Stimulated activated CD4-positive, alpha-beta T cell treated with anti-CD3 and anti-CD28 coated beads, Interleukin-2, amount 100 ng/mL, for 24 hours (primary cell): ENCODE measurements at places on chromosomes 5 and 9.

- no peak for DNase-seq
These were observed 109.7 kb upstream of the ALDH1B1 start for GRCh38 chr9:38282756-38283155.

DNA sequence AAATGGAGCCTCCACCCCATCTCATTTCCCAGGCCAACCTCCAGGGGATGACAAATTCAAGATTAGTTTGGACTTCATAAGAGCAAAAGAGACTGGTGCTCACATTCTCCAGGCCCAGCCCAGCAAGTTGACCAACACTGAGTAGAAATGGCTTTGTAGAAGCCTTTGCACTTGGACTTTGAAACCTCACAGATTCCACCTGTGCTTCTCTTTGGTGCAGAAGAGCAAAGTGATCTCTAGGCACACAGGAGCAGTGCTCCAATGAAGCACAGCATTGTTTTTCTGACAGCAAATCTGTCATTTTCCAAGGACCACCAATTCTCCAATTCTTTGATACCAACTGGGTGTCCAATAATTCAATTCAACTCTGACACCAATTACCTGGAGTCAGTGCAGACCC lies 17.1 kb upstream of the RNF145 start:
- DNase-seq = no peak

- DNase-seq = no peak
These were observed 145.7 kb downstream of the EBF1 start for GRCh38 chr5:158953929-158954534.

DNA sequence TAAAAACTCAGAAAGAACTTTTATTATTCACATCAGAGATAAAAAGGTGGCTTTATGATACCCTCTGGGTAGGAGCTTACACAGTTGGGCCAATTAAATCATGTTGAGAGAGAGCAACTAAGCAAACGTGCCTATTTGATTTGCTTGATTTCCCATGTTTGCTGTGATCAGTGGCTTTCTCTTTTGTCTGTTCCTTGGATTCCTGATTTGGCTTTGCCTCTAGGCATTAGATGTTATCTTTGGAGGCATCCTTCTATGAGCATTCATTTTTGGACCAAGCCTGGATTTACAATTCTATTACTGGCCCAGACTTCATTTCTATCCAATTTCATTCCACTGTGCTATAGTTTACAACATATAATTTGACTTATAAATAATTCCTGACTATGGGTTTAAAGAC lies 35.9 kb downstream of the VCAN start:
- no peak for DNase-seq

GRCh38 chr5:148829734-148830133 lies 3.3 kb downstream of the ADRB2 start:
- DNase-seq = no peak

DNA sequence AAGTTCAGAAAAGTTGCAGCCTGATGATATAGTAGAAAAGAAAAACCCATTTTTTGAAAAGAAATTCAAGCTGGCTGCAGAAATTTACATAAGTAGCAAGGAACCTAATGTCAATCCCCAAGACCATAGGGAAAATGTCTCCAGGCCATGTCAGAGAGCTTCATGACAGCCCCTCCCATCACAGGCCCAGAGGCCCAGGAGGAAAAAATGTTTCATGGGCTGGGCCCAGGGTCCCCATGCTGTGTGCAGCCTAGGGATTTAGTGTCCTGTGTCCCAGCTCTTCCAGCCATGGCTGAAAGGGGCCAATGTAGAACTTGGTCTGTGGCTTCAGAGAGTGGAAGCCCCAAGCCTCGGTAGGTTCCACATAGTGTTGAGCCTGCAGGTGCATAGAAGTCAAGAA lies 220.3 kb downstream of the CSNK1G3 start:
- DNase-seq = no peak

- DNase-seq = no peak
These were observed 326.1 kb downstream of the EDIL3 start for GRCh38 chr5:84058561-84058960.

GRCh38 chr9:133935328-133936005 lies 56.7 kb downstream of the VAV2 start:
- no peak for DNase-seq

GRCh38 chr5:1032551-1033027 lies 24.0 kb downstream of the NKD2 start:
- no peak for DNase-seq

GRCh38 chr9:37997636-37998374 lies 71.2 kb downstream of the SHB start:
- DNase-seq = no peak

- DNase-seq = no peak
These were observed 561.3 kb downstream of the IRX1 start for GRCh38 chr5:4156889-4157288.

DNA sequence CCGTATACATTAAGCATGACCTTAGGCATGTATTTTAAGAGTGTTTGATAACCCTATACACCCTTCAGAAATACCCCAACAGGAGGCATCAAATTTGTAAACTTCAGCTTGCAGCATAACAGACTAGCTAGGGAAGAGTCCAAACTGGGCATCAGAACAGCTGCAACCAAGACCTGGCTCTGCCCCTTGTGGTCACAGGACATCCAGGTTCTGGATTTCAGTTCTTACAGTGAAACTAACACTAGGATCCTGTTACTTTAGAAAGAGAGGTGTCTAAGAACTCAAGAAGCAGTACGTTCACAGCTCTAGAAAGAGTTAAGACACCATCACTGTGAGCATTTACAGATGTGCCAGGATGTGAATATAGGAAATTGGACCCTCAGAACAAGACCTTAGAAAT lies 229.8 kb downstream of the BNC2 start:
- no peak for DNase-seq

- no peak for DNase-seq
These were observed 4.3 kb upstream of the DHFR start for GRCh38 chr5:80659106-80659505.

DNA sequence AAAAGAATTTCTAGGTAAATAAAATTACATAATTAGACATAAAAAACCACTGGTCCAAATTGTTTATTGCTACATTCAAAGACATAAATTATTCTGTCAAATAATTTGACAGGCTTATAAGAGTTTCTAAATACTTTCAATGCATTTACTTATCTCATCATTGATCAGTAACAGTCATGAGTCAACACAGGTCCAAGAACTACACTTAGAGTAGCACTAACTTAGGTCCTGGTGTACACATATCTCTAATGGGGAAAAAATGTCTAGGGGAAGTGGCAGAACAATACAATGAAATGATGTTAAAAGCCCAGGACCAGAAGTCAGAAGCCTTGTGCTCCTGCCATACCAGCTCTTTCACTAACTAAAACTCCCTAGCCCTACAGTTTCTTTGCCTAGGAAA lies 96.5 kb upstream of the SLCO6A1 start:
- no peak for DNase-seq

DNA sequence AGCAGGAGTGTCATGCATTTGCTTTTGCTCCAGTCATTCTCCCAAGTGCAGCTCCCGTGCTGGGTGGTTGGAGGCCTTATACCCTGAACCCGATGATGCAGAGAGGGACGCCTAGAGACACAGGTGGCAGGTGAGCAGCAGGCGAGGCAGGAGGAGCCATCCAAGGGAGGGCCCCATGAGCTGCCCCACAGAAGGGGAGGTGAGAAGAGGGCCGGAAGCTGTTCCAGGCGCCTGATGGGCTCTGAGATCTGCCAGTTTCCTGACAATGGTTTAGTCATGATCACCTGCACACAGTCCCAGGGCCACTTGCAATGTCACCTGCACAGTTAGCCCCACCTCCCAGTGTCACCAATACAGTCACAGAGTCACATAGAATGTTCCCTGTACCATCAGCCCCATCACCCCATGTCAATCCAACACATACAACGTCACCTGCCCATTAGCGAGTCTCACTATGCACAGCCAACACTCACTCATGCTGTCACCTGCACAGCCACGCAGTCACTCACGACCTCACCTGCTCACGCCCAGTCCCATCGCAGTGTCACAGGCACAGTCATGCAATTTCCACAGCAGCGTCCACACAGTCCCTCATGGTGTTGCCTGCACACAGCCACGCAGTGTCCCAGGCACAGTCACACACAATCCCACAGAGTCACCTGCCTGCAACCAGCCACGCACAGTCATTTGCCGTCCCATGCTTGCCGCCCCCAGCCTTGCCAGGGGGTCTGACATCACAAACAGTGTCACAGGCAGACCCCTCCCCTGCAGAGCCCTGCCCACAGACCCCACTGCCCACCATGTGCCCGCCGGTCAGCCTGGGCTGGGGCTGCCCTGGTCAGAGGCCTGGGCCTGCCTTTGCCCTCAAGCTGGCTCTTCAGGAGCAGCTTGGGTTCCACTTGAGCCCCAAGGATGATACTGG lies 113.4 kb downstream of the LHX2 start:
- no peak for DNase-seq

DNA sequence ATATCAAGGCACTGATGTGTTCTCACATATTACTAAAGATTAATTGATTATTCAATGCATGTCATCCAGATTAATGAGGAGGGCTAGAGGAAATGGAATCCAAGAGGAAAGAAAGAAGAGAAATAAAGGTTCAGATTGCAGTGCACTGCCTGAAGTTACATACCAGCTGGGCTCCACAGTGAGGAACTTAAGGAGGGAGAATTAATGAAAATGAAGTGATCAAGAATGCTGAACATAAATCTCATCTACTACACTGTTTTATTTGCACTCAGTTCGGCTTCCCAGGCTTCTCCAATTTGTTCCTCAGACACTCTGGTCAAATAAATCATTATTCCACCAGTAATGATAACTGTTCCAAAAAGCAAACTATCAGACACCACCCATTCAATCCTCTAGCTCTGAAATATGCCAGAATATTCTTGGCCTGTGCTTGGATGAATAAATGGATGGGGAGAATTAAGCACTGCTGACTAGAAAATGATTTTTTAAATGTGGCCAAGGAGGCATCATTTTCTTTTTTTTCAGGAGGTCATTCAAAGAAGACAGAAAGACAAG lies 88.6 kb upstream of the FBN2 start:
- DNase-seq = no peak

- no peak for DNase-seq
These were observed 48.2 kb upstream of the GARNL3 start for GRCh38 chr9:127216210-127216887.

GRCh38 chr5:62256161-62257019 lies 49.6 kb upstream of the KIF2A start:
- no peak for DNase-seq

DNA sequence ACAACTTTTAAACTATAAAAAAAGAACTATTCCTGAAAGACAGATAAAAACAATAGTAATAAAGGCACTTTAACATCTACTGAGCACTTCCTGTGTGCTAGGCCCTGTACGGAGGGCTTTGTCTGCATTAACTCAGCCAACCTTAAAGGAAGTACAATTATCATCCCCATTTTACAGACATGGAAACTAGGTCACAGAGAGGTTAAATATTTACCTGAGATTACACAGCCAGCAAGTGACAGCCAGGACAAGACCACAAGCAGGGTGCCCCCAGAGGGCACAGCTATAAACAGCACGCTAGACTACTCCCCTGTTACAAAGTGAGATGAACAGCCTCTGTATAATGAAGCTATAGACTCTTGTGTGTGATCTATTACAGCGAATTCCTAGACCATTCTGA lies 25.5 kb downstream of the DDX31 start:
- no peak for DNase-seq

GRCh38 chr9:74728176-74728575 lies 159.5 kb downstream of the TRPM6 start:
- no peak for DNase-seq

GRCh38 chr5:135878156-135878620 lies 17.5 kb downstream of the IL9 start:
- no peak for DNase-seq

GRCh38 chr9:88536023-88536324 lies 996 bp downstream of the NXNL2 start:
- no peak for DNase-seq

DNA sequence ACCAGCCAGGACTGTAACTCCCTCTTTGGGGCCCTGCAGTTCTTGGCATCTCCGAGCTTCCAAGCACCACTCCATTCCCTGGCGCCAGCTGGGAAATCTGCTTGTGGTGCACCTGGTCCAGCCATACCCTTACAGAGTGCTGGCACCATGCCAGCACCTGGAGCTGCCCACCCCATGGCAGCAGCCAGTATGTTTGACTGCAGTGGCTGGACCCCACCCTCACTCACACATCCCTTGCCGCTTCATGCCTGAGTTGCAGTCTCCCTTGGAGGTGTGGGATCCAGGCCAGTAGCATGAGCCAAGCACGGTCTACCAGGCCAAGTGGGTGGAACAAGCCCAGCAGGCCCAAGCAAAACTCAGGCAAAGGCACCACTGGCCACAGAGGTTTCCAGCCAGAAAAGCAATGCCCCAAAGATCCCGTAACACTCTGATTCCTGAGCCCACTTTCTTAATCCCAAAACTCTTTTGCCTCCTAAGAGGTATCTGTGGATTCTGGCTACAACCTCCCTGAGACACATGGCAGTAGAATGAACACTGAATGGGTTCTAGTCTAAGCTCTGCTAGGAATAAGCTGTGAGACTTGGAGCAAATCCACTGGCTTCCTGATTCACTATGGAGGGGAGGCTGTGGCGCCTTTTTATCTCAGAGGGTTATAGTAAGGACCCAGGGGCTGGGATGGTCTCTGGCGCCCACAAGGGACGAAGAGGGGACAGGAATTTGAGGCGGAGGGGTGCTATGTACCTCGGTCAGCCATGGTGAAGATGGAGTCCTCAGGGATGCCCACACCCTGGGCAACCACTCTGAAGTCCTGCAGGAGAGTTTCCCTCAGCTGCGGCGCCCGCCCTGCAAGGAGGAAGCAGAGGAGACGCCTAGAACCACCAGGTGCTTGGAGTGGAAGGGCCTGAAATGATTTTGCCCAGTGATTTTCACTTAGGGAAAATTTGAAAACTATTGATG lies 5.6 kb downstream of the AMBP start:
- DNase-seq = no peak

GRCh38 chr9:9299134-9299533 lies 1313.7 kb downstream of the PTPRD start:
- no peak for DNase-seq

- DNase-seq = no peak
These were observed 30.8 kb downstream of the MTAP start for GRCh38 chr9:21833090-21833801.

- no peak for DNase-seq
These were observed 85.1 kb downstream of the AMBP start for GRCh38 chr9:113992994-113993393.

- no peak for DNase-seq
These were observed 61.7 kb downstream of the SPEF2 start for GRCh38 chr5:35679357-35679756.
